CMK (cell line): ENCODE measurements at places on chromosomes 6 and 20.

- DNase-seq = no peak
Measured at GRCh38 chr20:53706466-53707370, 113.1 kb upstream of the ZNF217 start.

GRCh38 chr6:10668126-10668917, 26.1 kb downstream of the C6orf52 start:
- no peak for DNase-seq

DNA sequence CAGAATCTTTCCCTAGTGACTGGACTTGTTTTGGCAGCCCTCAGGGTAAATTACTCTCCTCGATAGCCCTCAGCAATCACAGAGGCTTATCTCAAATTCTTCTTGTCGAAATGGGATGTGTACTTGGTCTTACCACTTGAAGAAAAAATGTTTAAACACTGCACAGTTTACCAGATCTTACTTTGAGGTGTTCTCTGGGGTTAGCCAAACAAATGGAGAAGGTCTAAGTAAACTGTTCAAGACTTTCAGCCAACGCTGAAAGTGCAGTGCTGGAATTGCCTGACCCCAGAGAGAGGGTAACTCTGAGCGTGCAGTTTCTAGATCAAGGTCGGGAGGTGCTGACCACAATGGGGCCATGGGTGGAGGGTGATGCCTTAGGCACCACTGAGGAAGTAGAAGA, 39.2 kb downstream of the MYLIP start:
- DNase-seq = no peak

DNA sequence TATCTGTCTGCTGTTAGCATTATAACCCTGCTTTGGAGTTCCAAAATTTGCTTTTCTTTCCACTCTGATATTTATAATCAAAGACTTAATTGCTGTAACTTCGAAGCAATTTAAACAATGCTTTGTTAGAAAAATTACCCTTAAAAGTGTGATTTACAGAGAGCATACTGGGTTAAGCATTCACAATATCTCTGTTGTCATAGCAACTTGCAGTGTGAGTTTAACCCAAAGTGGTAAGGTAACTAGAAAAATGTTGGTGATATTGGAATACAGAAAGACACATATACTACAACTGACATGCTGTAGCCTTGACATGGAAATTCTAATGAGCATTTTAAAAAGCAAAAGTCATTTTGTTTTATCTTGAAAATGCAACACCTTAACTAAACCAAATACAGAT, 70.4 kb upstream of the SMLR1 start:
- DNase-seq = no peak

- no peak for DNase-seq
Measured at GRCh38 chr6:36430351-36430750, 12.3 kb downstream of the PXT1 start.

- no peak for DNase-seq
Measured at GRCh38 chr6:158104696-158105095, 63.4 kb downstream of the SERAC1 start.

DNA sequence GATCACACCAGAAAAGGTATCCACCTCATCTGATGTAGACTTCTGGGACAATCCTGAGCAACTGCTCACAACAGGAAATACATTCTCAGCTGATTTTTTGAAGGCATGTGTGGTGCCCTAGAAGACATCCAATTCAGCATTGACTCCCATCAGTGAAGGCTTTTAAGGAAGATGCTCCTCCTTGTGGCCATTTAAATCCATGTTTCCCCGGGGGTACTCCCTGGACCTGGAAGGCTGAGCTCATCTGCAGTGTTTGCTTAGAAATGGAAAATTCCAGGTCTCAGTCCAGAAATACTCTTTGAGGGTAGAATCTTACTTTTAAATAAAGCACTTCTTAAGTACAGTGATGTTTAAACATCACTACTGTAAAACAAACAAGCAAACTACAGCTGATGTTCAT, 195.5 kb upstream of the PDE10A start:
- DNase-seq = no peak

DNA sequence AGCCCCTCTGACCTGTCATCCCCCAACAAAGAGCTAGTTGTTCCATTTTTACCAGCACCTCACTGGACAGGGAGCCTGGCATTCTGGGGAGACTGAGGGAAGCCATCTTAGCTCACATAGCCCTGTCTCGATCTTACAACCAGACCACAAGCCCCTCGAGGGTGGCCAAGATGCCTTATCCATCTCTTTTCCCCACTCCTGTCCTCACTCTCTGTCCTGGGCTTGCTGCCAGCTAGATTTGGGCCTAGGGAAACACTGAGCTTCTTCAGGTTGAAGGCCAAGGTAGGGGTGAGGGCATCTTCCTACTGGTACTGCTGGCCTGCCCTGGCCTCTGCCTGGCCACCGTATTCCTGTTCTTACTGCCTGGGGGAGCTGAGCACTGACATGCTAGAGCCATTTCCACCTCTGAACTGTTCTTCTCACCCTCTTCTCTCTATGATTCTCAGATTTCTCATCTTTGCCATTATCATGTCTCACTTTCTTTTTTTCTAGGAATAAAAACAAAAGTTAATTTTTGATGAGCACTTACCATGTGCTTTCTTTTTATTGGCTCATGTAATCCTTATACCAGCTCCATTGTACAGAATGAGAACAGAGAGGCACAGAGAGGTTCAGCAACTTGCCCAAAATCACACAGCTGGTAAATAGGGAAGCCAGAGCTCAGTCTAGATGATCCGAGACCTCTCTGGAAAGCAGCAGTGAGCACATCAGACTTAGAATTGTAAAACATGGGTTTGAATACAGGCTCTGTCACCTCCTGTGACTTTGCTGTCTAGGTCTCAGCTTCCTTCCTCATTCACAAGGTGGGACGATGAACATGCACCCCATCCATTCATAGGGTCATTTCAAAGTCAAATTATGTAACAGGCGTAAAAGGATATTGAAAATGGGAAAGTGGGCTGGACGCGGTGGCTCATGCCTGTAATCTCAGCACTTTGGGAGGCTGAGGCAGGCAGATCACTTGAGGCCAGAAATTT, 28.7 kb downstream of the FGD2 start:
- DNase-seq = no peak

GRCh38 chr20:46128310-46129151, 10.4 kb downstream of the CD40 start:
- DNase-seq = no peak

- DNase-seq = no peak
Measured at GRCh38 chr20:15716256-15716655, 857.0 kb downstream of the KIF16B start.

- no peak for DNase-seq
Measured at GRCh38 chr20:43194137-43194536, 4.4 kb upstream of the PTPRT start.

DNA sequence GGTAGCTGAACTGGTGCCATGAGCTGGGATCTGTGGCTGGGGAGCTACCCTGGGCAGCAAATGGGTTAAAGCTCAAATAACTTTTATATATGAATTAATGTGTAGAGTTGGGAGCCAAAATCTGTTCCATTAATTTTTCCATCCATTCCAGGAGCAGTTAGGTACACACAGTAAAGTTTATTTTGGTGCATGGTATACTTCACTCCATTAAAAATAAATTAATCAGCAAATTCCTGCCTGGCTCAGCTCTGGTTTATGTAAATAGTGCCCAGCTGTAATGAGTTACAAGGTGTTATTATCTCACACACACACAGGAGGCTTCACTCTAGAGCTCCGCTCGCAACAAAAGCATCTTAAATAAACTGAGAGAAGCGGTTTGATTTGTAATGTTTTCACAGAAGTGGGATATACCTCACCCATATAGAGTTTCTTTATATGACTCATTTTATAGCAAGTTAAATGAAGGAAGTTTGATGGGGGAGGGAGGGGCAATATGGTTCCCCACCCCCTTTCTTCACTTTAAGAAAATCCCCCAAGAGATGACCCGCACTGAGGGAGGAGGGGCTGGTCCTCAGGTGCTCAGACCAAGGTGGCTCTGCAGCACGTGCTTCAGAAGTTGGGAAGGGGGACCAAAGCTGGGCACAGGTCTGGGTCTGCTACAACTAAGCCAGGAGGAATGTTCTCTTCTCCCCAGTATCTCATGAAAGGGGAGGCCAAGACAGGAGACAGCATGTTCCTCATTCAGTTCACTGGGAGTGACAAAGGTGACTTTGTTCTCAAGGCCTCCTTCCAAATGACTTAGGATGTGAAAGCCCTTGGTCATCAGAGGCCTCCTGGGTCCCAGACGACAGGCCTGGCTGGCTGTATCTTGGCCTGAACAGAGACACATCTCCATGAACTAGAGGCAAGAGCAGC, 10.5 kb upstream of the FAM83C start:
- no peak for DNase-seq

- DNase-seq = no peak
Measured at GRCh38 chr6:146028851-146029572, at the start of gene GRM1. Gene GRM1, plus strand, starts transcription at chr6:146029062. Its CDS starts 456 bp downstream, at chr6:146029518.

DNA sequence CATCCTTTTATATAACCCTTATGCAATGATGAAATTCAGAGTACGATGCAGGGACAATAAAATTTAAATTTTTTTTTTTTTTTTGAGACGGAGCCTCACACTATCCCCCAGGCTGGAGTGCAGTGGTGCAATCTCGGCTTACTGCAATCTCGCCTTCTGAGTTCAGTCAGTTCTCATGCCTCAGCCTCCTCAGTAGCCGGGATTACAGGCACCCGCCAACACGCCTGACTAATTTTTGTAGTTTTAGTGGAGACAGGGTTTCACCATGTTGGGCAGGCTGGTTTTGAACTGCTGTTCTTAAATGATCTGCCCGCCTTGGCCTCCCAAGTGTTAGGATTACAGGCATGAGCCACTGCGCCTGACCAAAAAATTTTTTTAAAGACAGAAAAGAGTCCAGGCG, 15.2 kb downstream of the MTO1 start:
- no peak for DNase-seq

GRCh38 chr6:132973514-132973993, 159.2 kb downstream of the RPS12 start:
- no peak for DNase-seq

DNA sequence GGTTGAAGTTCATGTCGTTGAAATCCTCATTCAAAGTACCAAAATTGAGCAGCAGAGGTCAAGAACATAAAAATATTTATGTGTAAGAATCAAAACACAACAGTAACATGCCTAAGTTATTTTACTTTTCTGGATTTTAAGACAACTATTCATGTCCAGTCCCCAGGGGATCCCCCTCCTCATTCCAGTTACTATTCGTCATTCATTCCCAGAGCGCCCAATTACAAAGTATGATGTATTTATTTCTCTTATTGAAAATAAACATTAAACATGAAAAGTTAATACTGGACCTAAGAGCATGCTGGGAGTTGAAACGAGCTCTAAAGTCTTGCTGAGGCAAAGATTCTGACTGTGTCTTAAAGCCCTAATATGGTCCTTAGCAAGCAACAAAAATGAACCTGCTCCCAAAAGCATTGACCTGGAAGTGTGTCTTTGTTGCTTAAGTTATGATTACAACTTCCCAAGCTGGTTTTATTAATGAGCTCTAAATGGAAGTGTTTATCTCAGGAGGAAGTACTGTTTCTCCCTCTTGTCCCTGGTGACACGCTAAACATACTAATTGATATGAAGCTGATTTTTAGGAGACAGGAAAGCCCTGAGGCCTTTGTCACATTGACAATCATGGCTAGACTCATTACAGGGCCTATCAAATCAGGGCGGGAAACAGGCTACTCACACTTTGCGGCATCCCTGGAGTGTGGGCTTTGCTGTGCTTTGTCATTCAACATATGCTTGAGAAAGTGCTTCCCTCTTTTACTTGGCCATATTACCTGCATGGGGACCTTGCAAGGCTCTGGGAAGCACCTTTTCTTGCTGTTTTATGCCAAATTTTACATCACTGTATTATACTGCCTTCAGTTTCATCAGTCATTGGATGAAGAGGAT, 192.2 kb upstream of the DTNBP1 start:
- DNase-seq = no peak

- no peak for DNase-seq
Measured at GRCh38 chr6:26290941-26291340, 74.1 kb upstream of the BTN3A2 start.

DNA sequence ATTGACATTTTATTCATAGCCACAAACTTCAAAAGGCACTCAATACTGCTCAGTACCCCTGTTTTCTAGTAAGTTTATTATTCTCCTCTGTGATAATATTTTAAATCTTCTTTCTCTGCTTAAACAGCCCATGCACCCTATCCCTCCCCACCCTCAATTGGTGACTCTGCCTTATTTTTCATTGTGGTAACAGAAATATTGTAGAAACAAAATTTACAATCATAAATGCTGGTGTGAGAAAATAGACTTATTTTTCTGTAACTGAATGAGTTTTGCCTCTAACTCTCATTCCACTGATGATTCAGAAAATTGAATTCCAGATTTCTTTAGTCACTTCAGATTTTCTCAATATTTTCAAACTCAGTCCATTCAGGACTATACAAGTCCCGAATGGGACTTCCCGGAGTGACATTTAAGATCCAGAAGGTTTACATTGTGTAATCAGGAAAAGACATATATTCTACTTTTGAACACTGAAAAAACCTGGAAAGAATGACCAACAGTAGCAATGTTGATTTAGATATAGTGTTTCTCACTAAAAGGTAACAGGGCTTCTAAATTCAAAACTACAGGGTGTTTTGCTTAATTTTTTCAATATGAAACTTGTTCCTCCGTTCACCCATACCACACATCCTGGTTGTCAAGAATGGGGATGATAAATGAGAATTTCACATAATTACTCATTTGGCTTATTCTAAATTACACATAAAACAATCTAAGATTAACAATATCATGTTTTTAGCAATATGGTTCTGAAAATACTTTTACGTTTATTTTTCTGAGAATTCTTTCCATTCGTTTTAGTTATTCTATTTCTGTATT, 34.8 kb upstream of the UST start:
- no peak for DNase-seq

DNA sequence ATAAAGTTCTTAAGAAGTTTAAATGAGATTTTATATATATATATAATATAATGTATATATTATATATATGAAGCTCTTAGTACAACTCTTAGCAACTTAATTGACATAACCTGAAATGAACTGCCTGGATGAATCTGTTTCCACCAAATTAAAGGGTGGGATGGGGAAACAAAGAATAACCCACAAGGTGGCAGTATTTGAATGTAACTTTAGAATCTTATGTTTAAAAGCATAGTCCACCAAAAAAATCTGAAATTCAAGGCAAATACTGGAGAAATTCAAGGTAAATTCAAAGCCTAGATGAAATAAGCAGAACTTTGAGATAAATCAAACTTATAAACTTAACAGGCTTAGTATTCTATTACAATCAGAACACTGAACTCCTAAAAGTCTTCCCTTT, 4.4 kb upstream of the IBTK start:
- DNase-seq = no peak

GRCh38 chr20:20843982-20844381, 131.5 kb upstream of the RALGAPA2 start:
- DNase-seq = no peak

DNA sequence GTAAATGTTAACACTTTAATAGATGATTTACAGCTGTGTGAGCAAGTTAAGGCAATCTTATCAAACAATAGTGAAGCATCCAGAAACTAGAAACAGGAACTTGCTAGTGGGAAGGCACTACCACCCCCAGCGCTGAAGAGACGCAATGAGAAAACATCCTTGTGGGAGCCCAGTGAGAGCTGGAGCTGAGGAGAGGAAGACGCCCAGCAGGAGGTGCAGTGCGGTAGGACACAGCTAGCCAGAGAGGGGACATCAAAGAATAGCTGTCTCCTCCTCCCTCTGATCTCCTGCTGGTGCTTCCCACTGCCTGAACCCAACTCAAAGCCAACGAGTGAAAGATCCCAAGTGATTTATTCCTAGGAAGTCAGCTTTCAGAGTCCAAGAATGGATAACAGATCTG, 140.3 kb downstream of the COL12A1 start:
- DNase-seq = no peak

- DNase-seq = no peak
Measured at GRCh38 chr6:118826096-118826495, 67.9 kb upstream of the ASF1A start.
